ENCODE measurements at places on chromosomes 2 and 18. TPM values are rescaled to one million over a fixed set of nuclear protein-coding genes. Genes with fewer than 3 reads are reported as not detected.

The SERPINB12 gene
- total RNA-seq, result not detected

The VSNL1 gene
- total RNA-seq, result not detected

The IGFBP5 gene
- 0.08 TPM for total RNA-seq

The GGCX gene
- 26.8 TPM for total RNA-seq

The PTPRM gene
- 6.5 TPM for total RNA-seq
